SHP77 (cell line): ENCODE measurements at places on chromosomes 4 and X.

DNA sequence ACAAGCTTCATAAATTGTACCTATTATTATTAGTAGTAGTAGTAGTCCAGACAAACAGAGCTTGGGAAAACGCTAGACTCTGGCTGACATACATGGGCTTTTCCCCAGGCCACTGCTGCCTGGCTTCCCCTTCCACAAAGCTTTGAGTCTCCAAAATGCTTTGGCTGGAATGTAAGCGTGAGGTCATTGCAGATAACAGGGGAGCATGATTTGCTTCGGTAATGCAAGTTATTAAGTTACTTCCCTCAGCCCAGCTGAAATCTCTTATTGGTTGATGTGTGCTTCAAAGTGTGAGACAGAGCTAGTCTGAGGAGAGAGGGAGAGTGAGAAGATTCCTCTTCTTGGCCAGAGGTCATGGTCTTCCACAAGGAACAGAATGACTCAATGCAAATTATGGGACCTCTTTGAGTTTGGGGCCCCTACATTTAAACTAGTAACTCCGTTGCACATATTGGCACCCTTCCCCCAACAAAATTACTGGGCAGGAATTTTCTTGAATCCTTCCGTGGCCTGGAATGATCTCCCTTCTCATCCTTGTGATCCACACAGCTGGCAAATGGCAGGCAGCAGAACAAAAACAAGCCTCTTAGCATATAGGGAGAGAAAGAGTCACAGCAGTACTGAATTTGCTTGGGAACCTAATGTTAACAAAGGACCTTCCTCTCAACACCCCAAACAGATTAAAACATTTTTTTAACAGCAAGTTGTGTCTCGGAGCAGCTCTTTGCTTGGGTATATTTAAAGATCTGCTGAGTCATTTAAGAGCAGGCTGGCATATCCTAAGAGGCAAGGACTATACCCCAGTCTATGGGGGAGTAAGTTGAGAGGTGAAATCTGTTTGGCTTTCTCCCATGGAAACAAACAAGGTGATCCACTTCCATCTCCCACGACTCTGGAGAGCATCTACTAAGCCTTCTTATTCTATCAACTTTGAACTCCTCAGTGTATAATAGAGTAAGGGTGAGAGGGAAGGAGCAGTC is 19.9 kb downstream of the AR start:
- DNase-seq = no peak

DNA sequence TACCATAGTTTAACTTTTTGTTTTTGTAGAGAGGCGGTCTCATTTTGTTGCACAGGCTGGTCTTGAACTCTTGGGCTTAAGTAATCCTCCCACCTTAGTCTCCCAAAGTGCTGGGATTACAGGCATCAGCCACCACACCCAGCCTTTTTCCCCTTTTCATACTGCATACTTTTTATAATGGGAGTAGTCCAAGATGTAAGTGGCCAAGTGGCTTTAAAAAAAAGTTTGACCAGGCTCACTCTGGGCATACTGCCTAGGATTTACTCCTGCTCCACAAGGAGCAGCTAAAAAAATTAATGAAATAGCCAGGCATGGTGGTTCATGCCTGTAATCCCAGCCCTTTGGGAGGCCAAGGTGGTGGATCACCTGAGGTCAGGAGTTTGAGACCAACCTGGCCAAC is 6.0 kb downstream of the GRSF1 start:
- DNase-seq = no peak

GRCh38 chrX:102491766-102492165 is 20.2 kb upstream of the TCP11X2 start:
- DNase-seq = no peak

- no peak for DNase-seq
These were observed 3.1 kb downstream of the CXXC4 start for GRCh38 chr4:104491481-104492182.

- DNase-seq = peak; percentile 43
These were observed 69.5 kb upstream of the BRWD3 start for GRCh38 chrX:80879143-80879542.

DNA sequence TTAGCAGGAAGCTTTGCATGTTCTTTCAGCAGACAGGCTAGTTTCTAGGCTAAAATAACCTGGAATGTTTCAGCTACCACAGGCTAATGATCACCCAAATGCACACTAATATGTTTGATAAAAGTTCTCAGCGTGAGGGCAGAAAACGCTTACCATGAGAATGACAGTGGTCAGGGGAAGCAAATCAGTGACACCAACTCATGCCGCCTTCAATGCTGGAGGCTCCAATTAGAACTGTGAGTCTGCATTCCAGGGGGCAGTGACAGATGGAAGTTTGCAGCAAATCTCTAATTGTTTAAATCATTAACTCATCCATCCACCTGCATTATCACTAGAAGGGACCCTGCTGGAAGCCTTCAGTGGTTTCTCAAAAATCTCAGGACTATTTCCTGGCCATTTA is 43.2 kb downstream of the ANOS1 start:
- DNase-seq = no peak

- no peak for DNase-seq
These were observed 363.9 kb upstream of the PPP1R2C start for GRCh38 chrX:43141885-43142284.

DNA sequence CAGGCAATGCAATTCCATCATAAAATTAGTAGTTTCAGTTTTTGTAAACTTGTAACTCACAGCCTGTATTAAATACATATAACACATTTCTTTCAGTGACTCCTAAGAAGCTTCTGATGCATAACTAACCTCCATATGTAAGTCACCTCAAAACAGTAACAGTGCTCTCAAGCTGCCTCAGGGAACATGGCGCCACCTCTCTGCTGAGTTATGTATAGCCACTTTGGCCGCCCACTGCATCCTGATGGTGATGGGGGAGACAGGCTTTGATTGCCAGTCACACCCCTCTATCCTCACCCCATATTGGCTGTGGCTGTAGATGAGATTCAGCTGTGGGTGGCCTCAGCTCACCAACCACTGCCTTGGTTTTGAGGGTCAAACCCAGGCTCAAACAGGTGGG is 54.3 kb downstream of the LRBA start:
- no peak for DNase-seq

DNA sequence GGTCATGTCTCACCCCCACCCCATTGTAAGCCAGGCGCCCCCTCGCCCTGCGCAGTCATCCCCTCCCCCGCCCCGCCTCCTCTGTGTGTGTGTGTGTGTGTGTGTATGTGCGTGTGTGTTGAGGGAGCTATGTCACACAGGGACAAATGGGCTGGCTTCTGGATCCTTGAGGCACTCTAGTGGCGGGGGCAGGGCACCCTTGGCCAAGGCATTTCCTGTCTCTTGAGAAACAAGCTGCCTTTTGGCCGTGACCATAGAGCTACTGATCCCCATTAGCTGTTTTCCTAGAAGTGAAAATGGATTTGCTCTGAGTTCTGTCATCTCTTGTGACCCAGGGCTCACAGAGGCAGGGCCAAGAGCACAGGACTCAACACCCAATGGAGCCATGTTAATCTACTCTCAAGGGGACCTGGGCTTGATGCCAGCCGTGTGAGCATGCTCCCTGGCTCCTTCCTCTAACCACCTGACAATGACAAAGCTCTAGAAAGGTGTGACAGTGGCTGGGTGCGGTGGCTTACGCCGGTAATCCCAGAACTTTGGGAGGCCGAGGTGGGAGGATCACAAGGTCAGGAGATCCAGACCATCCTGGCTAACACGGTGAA is 162.5 kb upstream of the BCOR start:
- peak; percentile 39 for DNase-seq

- DNase-seq = no peak
These were observed 559 bp upstream of the RHOH start for GRCh38 chr4:40196272-40196671.

DNA sequence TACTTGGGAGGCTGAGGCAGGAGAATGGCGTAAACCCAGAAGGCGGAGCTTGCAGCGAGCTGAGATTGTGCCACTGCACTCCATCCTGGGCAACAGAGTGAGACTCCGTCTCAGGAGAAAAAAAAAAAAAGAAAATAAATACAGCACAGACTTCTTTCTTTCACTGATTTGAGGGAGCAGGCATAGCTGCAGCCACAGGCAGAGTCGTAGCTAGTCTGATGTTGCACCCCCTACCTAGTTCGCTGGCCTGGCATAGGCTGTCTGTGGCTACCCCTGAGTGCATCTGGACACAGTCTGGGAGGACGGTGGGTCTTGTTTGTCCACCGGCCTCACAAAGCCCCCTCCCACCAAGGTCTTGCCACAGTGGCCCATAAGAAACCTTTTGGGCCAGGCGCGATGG is 21.4 kb downstream of the IL3RA start:
- DNase-seq = no peak

DNA sequence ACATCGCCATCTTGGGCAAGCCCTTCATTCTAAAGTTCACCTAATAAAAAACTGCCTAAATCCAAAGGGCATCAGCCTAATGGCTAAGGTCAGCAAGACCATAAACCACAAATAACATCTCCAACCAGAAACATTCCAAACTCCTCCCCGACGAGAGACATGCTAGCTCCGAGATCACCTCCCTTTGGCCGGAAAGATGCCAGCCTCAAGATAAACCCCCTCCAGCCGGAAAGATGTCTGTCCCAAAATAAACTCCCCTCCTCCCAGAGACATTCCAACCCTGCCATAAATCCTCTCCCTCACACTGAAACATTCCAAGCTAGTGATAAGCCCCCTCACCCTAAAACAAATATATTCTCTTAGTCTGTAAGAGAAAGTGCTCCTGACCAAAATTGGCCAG is 13.3 kb upstream of the DYNLT3 start:
- no peak for DNase-seq

DNA sequence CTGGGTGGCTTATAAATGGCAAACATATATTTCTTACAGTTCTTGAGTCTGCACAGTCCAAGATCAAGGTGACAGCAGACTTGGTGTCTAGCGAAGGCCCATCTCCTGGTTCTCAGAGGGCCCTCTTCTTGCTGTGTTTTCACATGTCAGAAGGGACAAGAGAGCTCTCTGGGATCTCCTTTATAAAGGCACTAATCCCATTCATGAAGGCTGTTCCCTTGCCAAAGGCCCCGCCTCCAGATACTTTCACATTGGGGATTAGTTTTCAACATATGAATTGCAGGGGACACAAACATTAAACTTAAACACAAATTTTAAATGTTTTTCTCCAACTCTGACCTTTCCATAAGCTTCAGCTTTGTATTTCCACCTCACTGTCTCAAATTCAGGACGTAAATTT is 1135.0 kb upstream of the TENM3 start:
- no peak for DNase-seq

DNA sequence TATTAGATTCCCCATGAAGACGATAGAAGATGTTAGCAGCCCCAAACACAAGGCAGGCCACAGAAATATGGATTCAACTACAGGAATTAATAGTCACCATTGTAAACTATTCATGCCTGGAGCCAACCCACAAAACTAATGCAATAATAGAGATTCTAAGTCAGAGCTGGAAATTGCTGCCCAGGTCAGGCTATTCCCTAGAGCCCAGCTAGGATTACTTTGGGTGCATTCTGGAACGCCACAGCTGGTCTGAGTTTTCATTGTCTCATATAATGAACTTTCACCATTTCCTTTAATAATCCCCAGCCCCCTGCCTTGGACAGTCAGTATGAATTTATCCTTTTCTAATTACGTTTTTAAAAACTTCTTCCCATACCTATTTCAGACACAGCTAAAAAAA is 252.6 kb downstream of the PAPSS1 start:
- DNase-seq = no peak

DNA sequence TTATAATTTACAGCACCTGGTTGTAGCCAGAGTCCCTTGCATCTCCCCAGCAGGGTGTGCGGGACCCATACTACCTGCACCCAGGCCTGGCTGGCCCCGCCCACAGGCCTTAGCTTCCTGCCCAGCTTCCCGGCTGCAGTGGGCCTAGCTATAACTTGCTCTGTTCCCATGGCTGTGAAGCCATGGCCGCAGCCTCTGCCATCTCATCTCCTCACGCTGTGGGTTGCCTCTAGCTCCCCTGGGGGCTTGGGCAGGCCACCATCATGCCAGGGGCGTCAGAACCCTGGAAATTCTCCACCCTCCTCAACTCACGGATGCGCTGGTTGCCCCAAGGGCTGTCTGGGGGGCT is 26.1 kb upstream of the SORBS2 start:
- DNase-seq = no peak

DNA sequence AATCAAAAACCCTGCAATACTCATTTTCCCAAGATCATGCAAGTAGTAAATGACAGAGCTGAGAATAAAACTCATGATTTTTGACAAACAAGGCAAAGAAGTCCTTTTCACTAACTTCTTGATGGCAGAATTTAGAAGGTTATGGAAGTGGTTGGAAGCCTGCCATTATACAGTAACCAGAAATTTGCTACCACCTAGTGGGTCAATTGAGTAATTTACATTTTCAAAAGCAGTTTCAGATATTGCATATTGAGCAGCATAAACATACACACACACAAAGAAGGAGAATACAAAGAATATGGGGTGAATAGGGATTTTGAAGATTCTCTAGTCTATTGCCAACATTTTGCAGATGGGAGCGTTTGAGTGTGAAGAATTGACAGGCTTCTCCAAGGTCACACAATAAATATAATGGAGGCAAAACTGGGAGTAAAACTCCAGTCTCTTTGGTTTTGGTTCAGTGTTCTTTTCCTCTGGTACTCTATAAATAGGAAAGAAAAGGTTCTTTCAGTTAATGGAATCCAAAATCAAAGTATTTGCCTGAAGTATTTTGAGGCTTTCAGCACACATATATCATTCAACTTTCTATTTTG is 70.2 kb downstream of the GC start:
- DNase-seq = peak; percentile 8

DNA sequence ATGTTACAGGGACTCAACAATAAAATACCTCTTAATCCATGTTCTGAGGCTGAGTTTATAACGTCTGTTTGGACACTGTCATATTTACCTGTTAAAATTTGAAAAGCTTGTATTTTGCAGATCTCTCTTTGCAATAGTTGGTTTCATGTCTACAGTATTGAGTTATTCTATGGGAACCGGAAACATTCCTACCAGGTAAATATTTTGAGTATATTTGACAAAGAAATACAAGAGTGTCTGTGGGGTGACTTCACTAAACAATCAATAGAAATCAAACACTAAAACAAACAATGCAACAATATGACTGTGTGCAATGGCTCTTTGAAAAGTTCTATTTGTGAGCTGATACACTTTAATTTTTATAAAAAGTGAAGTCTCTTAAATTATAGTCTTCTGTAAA is 47.7 kb upstream of the CXCL8 start:
- no peak for DNase-seq

GRCh38 chr4:30380404-30380998 is 339.7 kb upstream of the PCDH7 start:
- peak; percentile 10 for DNase-seq

- no peak for DNase-seq
These were observed 10.3 kb downstream of the PLCXD1 start for GRCh38 chrX:291411-291901.

- peak; percentile 24 for DNase-seq
These were observed 187.7 kb upstream of the NUDT10 start for GRCh38 chrX:51144828-51145442.

DNA sequence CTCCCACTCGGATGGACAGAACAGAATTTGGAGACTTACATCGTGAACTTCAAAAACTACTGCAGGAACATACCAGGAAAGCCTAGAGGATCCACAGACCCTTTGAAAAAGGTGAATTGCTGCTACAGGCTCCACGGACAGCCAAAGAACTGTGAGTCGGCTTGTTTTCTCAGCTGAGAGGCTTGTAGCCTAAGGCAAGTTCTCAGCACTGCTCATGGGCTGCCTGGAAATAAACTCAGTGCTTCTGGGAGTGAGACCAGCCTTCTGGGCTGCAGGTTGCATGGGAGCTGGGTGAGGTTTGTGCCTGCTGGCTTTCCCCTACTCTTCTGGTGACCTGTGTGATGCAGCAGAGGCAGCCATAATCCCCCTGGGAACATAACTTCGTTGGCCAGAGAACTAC is 1397.6 kb downstream of the FAM133A start:
- no peak for DNase-seq

- DNase-seq = no peak
These were observed 7.8 kb downstream of the FLNA start for GRCh38 chrX:154366666-154367055.
